Common myeloid progenitor, CD34-positive (primary cell): ENCODE measurements at places on chromosomes 6 and 20.

DNA sequence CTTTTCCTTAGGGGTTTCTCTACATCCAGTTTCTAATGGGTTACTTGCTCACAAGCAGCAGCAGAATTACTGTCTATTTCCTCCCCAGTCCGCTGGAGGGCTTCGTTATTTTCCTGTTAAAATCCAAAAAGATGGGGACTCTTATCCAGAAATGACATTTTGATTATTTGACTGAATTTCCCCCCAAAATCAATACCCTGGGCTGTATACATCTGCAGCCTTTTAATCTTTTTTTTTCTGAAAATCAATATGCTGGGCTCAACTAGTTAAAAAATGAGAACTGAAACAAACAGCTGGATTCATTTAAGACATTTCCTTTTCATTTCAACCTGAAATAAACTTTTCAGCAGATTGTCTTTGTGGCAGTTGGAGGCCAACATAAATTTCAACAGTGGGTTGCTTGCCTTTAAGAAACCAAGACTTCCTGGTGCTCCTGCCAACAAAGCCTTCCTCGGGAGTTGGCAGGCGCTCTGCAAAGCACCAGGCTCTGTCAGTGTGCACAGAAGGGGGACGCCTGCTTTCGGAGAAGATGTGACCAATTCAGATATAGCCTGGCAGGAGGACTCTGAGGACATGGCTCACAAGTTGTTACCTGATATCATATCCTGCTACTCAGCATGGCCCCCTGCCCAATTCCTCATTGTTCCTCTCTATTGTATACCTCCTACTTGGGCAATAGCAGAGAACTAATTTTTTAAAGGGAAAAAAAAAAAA is 204.7 kb upstream of the ARG1 start:
- DNase-seq, result peak; percentile 33

GRCh38 chr20:48331518-48332286 is 496.1 kb downstream of the PREX1 start:
- DNase-seq, result no peak

DNA sequence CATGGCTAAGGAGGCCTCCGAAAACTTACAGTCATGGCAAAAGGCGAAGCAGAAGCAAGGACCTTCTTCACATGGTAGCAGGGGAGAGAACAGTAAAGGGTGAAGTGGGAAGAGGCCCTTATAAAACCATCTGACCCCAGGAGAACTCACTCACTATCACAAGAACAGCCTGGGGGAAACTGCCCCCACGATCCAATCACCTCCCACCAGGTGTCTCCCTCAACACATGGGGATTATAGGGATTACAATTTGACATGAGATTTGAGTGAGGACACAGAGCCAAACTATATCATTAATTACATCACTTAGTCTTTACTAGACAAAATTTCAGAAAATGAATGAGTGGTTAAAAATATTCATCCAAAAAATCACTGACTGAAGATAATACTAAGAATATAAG is 453.6 kb downstream of the COL12A1 start:
- no peak for DNase-seq

DNA sequence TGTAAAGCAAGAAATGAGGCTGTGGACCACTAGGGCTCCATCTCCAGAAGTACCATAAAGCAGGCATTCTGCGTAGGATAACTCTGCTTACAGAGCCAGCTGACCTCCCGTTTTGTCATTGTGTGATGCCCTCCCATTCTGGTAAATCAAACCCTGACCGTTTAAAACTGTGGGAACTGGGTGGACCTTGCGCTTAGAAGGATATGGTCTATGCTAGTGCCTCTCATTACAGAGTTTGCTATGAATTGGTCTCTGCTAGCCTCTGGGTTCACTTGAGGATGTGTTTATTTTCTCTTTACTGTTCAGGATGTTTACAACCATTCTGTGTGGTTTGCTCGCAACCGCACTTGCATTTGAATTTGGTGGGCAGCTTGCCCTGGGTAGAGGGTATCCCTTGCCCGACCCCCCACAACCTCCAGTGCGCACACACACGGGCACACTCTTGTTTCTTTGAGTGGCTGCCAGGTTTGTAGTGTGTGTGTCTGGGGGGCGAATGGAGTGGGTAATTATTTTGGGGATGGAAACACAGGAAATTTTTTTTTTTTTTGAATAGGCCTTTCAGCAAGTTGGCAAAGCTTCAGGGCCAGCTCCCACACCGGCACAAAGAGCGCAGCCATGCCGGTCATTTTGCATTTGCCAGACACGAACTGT is 198.3 kb downstream of the JARID2 start:
- peak; percentile 53 for DNase-seq

- peak; percentile 64 for DNase-seq
These were observed 6.1 kb upstream of the RWDD1 start for GRCh38 chr6:116564921-116565872.

GRCh38 chr20:19761841-19762240 is 3.8 kb downstream of the RIN2 start:
- DNase-seq, result no peak

GRCh38 chr6:111844921-111845320 is 28.3 kb downstream of the FYN start:
- DNase-seq, result no peak

- DNase-seq, result no peak
These were observed 13.9 kb downstream of the JARID2 start for GRCh38 chr6:15259766-15260098.

DNA sequence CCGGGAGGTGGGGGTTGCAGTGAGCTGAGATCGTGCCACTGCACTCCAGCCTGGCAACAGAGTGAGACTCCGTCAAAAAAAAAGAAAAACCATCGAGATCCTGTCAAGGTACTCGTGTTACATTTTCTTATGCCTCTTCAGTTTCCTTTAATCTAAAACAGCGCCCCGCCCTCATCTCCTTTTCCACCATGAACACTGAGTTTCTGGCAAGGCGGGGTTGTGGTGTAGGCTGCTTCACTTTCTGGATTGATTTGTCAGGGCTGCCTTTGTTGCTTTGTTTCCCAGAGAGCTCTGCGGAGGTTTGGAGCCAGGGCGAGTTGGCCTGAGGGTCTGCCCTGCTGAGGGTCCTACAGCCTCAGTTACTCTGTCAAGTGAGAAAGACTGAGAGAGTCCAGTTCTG is 8.9 kb downstream of the ITPR3 start:
- no peak for DNase-seq

DNA sequence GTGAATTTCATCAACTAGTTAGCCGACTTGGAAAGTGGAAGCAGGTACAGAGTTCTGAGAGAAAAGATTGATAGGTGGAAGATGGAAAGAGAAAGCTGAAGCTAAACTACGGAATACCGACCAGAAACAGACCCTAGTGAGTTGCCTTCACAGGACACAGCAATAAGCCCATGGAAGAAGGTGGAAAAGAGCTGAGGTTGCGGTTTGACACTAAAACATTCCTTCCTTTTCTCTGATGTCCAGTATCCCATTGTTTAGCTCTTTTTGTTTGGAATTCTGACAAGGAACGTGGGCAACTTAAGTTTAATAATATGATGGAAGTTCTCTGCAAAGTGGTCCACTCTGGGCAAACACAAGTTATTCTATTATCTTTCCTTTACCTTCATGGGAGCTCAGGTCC is 110.1 kb upstream of the ADTRP start:
- no peak for DNase-seq

GRCh38 chr6:36526066-36526465 is 21.2 kb downstream of the STK38 start:
- DNase-seq, result peak; percentile 62

GRCh38 chr20:14009208-14009607 is 13.9 kb downstream of the MACROD2 start:
- DNase-seq, result no peak

- DNase-seq, result no peak
These were observed 62.7 kb downstream of the FYN start for GRCh38 chr6:111810294-111811131.

DNA sequence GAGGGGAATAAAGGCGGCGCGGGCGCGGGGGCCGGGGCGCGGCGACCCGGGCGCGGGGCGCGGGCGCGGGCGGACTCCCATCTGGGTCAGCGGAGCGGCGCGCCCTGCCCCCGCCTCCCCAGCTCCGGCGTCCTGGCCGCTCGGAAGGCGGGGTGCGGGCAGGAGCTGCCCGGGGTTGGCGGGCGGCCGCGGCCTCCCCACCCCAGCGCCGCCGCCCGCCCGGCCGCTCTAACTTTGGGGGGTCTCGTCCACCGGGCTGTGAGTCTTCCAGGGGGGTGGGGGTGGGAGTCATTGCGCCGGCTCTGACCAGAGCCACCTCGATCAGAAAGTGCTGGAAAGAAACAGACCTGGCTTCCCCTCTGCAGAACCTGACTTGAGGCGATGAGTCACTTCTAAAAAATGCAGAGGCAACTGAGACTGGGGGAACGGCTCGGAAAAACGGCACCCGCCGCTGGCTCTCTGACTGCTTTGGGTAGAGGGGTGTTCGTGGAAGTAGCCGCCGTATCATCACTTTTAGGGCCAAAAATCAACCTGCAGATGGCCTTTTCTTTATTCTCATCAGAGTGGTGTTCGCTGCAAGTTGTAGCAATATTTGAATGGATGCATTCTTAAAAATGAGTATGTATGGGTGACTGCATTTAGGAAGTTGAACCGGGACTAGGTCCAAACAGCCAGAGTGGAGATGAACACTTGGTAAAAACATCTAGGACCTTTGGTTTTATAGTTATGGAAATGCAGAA is 667 bp downstream of the CAP2 start:
- peak; percentile 80 for DNase-seq

DNA sequence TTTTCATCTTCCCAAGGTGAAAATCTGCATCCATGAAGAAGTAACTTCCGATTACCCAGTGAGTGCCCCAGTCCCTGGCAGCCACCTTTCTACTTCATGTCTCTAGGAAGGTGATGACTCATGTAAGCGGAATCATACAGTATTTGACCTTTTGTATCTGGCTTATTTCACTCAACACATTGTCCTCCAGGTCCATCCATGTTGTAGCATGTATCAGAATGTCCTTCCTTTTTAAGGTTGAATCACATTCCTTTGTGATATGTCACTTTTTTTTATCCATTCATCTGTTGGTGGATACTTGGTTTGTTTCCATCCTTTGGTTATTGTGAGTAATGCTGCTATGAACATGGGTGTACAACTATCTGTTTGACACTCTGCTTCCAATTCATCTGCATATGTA is 176.3 kb upstream of the CDYL start:
- DNase-seq, result no peak

GRCh38 chr6:130019326-130020072 is 1.1 kb downstream of the L3MBTL3 start:
- DNase-seq, result peak; percentile 55

GRCh38 chr6:31958412-31958740 is 395 bp downstream of the NELFE start:
- no peak for DNase-seq
